NCI-H69 (cell line): ENCODE measurements at places on chromosomes 3 and 15.

- DNase-seq: no peak
Observed at GRCh38 chr15:93017526-93017925, 71.5 kb downstream of the RGMA start.

GRCh38 chr15:71079208-71080044 lies 35.8 kb upstream of the THSD4 start:
- DNase-seq: no peak

DNA sequence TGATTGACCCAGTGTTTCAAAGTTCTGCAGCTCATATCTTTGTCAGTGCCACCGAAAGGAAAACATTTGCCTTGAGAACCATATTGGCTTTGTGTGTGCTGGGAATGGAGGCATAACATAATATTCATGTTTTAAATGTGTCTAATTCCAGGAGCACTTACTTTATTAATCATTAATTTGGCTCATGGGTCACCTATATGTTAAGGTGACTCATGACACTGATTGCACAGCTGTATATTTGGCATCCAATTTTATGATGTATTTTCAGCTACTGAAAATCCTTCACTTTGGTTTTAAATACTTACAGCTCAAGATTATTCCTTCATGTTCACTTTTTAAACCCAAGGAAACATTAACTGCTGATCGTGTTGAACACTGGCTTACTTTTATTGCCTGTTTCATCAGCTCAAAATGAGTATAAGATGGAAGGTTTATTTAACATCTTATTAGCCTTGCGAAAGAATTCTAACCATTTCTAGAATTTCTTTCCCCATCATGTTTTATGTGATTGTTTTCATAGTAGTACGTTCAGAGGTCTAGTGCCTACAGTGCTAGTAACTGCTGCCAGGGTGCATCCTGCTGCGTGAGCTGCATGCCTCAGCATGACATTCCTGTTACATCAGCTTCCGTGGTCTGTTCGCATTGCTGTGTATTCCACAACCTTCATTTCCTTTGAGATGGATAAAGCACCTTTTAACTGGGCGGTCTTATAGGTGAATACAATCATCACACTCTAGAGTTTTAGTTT lies 63.7 kb downstream of the LRCH3 start:
- no peak for DNase-seq

- DNase-seq: no peak
Observed at GRCh38 chr15:73724212-73724611, 28.9 kb downstream of the INSYN1 start.

DNA sequence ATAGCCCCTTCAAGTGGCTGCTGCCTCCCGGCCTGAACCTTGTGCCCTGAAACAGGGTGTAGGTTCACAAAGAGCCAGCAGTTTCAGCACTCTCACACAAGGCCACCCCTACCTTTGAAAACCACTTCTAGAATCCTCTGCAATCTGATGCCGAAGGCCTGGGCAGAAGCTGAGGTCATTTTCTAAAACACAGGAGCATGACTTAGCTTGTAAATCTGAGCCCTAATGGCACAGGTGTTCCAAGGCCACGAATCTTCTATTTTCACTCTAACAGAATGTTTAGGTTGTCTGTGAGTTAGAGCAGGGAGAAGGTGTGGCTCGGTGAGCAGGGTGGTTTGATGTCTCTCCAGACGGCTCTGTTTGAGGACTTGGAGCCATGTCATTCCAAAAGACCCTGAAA lies 62.3 kb downstream of the SYNM start:
- no peak for DNase-seq

- DNase-seq: peak; percentile 15
Observed at GRCh38 chr3:149765762-149766334, 13.6 kb upstream of the COMMD2 start.

- DNase-seq: no peak
Observed at GRCh38 chr3:71684757-71685386, 40.3 kb downstream of the EIF4E3 start.

- DNase-seq: no peak
Observed at GRCh38 chr3:36244728-36245127, 135.6 kb upstream of the STAC start.

GRCh38 chr15:90588427-90588826 lies 58.7 kb downstream of the CRTC3 start:
- peak; percentile 7 for DNase-seq

GRCh38 chr3:45024542-45025255 lies 1.4 kb upstream of the CLEC3B start:
- no peak for DNase-seq

DNA sequence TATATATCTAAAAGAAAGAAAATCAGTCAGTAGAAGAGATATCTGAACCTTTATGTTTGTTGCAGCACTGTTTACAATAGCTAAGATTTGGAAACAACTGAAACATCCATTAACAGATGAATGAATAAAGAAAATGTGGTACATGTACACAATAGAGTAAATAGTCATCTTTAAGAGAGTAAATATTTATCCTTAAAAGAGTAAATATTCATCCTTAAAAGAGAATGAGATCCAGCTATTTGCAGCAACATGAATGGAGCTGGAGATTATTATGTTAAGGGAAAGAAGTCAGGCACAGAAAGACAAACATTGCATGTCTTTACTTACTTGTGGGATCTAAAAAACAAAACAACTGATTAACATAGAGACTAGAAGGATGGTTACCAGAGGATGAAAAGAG lies 197.0 kb upstream of the CBLB start:
- no peak for DNase-seq

- DNase-seq: no peak
Observed at GRCh38 chr3:13566453-13566748, 17.5 kb downstream of the FBLN2 start.

- no peak for DNase-seq
Observed at GRCh38 chr15:69491038-69491505, 38.5 kb downstream of the RPLP1 start.

- no peak for DNase-seq
Observed at GRCh38 chr3:11047500-11047899, 55.0 kb downstream of the SLC6A1 start.

GRCh38 chr3:117063930-117064329 lies 354.4 kb downstream of the TUSC7 start:
- DNase-seq: no peak

GRCh38 chr3:34020726-34021680 lies 222.6 kb downstream of the PDCD6IP start:
- peak; percentile 78 for DNase-seq

- DNase-seq: no peak
Observed at GRCh38 chr3:36166477-36166876, 213.8 kb upstream of the STAC start.

GRCh38 chr3:39187372-39188155 lies 4.8 kb downstream of the XIRP1 start:
- no peak for DNase-seq

DNA sequence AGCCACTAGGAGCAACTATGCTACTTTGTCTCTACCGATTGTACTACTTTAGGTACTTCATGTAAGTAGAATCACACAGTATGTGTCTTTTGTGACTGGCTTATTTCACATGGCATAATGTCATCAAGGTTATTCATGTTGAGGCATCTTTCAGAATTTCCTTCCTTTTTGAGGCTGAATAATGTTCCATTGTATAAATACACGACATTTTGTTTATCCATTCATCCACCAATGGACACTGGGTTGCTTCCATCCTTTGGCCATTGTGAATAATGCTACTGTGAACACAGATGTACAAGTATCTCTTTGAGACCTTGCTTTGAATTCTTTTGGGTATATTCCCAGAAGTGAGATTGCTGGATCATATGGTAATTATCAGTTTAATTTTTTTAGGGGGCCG lies 29.2 kb downstream of the MYO5A start:
- DNase-seq: no peak
